ENCODE measurements at places on chromosomes 13 and 19.

DNA sequence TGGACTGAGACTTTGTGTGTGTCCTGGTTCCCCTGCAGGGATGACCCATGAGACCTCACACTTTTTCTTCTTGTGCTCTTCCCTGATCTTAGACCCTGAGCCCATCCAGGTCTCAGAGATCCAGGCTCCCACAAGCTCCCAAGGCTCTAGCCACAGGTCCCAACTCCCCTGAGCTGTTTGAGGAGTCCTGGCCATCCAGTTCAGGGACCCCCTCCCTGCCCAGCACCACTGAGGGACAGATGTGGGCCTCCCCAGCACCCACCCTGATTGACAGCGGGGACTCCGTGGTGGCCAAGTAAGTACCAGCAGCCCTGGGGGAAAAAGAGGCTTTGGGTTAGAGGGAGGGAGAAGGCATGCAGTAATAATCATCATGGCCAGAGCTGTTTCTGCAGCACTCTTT is 1.7 kb downstream of the PROSER3 start:
- DNase-seq, result no peak

GRCh38 chr19:29622166-29623070 is 16.3 kb downstream of the POP4 start:
- no peak for DNase-seq

GRCh38 chr13:51816604-51817249 is 12.8 kb upstream of the DHRS12 start:
- no peak for DNase-seq

- DNase-seq, result no peak
These were observed 22.8 kb downstream of the COL4A2 start for GRCh38 chr13:110329798-110330461.

DNA sequence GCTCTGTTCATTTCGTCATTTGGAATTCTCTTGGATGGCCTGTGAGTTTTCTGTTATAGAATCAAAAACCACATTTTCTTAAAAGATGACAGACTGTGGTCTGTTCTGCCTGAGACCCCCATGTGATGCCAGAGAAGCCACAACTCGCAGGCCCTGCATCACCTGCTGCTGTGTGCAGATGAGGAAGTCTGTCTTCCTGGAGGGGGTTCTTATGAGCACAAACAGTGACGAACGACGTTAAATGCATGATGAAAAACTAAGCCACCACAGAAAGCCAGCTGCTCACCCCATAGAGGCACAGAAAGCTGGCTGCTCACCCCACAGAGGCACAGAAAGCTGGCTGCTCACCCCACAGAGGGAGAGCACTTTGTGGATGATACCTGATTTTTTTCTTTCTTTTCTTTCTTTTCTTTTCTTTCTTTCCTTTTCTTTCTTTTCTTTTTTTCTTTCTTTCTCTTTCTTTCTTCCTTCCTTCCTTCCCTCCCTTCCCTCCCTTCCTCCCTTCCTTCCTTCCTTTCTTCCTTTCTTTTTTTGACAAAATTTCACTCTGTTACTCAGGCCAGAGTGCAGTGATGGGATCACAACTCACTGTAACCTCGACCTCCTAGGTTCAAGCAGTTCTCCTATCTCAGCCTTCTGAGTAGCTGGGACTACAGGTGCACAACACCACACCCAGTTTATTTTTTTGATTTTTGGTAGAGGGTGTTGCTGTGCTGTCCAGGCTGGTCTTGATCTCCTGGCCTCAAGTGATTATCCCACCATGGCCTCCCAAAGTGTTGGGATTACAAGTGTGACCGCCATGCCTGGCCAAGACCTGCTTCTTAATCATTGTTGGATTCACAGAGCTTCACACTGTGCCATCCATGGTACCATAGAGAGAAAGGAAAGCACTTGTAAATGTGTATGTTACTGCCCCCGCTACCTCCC is 1191.4 kb downstream of the UQCRFS1 start:
- DNase-seq, result no peak

- DNase-seq, result no peak
These were observed 2.3 kb downstream of the SLC46A3 start for GRCh38 chr13:28716511-28716910.

DNA sequence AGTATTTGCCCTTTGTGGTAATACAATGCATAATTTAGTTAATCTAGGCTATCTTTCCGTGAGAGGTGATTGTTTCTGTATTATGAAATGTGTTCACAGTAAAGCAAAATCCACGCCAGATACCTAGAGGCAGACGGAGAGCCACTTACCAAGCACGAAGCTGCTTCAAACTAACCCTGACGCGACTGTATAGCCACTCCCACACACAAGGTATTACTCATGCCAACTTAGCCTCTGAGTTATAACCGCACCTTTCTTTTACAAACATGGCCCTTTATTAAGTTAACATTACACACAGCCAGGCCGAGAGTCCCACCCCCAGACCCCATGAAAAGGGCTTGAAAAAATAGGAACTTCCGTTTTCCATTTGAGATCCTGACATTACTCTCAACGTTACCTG is 185.7 kb downstream of the ABCC4 start:
- DNase-seq, result no peak

DNA sequence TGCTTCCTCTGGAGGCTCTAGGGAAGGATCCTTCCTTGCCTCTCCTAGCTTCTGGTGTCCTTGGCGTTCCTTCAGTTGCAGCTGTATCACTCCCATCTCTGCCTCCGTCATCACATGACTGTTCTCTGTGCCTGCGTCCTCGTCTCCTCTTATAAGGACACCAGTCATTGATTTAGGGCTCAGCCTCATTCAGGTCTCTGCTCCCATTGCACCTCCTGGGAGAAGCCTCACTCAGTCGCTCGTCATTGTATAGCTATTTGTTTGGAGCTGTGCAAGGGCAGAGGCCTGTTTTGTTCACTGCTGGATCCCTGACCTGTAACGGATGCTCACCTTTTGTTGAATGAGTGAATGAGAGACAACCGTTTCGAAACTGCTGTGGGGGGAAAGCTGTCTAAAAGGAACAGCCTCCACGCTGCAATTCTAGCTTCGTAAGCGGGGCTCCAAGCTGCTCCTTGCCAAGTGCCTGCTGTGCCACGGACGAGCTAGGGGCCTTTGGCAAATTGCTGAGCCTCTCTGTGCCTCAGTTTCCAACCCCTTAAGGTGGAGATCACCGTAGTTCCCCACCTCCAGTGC is 17.2 kb downstream of the BRSK1 start:
- DNase-seq, result no peak

- DNase-seq, result no peak
These were observed 12.9 kb upstream of the LENG8 start for GRCh38 chr19:54436031-54436523.

- no peak for DNase-seq
These were observed 1444.1 kb downstream of the SLITRK5 start for GRCh38 chr13:89115307-89115706.

GRCh38 chr13:107252428-107252827 is 684.5 kb upstream of the ARGLU1 start:
- DNase-seq, result no peak

DNA sequence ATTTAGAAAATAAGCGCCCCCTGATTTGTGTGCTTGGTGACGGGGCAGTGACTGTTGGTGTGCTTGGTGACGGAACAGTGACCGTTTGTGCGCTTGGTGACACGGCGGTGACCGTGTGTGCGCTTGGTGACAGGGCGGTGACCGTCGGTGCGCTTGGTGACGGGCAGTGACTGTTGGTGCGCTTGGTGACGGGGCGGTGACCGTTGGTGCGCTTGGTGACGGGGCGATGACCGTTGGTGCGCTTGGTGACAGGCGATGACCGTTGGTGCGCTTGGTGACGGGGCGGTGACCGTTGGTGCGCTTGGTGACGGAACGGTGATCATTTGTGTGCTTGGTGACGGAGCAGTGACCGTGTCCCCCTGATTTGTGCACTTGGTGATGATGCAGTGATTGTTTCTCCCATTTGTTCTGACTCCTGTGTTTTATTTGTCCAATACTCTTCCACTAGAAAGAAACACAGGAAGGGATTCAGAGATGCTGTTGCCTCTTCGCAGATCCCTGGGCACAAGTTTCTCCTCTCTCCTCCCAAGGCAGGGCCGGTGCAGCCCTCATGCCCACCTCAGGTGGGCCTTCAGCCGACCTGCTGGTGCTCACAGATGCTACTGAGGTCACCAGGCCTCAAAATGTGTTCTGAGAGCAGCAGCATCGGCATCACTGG is 128.3 kb downstream of the ATP11A start:
- DNase-seq, result no peak

GRCh38 chr13:112802802-112803195 is 113.0 kb downstream of the ATP11A start:
- no peak for DNase-seq

DNA sequence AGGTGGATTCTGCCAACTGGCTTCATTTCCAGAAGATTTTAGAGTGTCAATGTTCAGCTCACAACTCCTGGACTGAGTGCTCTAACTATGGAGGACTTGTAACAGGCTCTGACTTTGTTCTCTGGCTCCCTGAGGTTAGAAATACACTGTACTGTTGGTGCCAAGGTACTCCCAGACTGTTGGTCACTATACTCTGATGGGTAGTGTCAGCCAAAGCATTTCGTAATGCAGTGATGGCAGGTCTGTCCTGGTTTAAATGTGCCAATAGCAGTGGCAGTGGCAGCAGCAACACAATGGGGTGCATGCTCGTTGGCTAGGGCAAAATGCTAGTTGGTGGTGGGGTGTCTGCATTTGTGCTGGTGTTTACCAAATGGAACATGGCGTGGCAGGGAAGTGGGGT is 472.2 kb downstream of the TDRD3 start:
- no peak for DNase-seq

DNA sequence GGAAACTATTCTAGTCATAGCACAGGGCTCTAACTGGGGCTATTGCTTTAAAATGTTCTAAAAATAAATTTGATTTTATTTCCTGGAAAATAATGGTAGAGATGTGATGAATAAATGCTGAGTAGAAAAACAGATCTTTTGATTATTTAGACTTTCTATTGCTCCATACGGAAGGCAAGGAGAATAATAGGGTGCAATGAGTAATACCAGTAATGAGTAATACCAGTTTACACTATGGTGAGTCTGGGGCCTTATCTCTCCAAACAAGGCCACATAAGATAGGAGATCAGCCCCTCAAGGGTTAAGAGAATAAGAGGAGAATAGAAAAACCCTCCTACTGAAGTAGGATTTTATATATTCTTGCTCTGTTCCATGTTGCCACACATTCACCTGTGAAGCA is 390.4 kb downstream of the KLF5 start:
- no peak for DNase-seq

DNA sequence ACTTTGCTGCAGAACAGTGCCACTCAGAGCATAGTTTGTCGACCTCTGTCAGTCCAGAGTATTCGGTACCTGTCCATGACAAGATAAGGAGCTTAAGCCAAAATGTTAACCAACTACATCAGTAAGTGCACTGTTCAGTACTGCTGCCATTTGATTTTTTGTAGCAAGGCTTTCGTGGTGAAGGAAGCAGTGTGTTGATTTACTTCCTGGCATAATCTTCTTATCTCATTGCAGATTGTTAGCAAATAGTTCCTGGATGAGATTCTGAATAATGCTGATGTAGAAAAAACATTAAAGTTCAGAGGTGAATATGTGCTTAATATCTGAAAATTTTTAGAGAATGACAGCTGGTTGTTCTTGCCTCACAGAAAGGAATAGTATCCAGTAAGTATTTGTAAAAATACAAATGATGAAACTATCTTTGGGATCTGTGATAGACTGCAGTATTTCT is 85.7 kb downstream of the LRRC63 start:
- DNase-seq, result no peak

DNA sequence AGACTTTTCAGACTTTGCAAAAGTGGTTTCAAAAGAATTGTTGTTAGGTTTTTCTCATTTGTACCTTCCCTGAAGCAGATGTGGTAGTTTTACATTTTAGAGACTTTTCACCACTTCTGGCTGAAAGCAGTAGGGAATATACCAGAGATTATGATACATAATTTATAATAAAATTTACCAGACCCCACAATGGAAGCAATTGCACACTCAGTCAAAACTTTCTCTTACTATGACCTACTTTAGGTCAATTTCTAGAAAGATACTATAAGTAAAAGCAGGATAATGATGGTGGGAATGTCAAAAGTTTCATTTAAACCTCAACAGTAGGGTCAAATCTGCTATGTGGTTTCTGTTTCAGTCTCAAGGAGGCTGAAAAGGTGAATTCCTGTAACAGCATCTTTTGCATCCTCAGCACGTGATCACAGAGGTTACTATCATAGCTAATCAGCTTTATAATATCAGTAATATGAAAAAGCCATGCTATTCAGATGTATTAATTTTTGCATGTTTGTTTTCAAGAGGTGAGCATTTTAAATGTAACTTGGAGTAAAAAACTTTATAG is 26.9 kb downstream of the PCCA start:
- no peak for DNase-seq

DNA sequence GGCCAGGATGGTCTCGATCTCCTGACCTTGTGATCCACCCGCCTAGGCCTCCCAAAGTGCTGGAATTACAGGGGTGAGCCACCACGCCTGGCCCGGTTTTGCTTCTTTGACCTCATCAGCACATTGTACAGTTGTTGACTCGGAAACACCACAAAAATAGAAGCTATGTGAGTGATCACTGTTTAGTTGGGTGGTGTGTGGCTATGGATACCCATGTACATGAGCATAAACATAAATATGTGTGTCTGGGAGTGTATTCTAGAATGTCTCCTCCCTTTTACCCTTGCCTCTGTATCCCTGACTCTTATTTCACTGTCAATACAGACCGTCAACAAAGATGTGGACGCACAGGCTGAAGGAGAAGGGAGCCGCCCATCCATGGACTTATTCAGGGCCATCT is 14.4 kb upstream of the WDR88 start:
- no peak for DNase-seq

DNA sequence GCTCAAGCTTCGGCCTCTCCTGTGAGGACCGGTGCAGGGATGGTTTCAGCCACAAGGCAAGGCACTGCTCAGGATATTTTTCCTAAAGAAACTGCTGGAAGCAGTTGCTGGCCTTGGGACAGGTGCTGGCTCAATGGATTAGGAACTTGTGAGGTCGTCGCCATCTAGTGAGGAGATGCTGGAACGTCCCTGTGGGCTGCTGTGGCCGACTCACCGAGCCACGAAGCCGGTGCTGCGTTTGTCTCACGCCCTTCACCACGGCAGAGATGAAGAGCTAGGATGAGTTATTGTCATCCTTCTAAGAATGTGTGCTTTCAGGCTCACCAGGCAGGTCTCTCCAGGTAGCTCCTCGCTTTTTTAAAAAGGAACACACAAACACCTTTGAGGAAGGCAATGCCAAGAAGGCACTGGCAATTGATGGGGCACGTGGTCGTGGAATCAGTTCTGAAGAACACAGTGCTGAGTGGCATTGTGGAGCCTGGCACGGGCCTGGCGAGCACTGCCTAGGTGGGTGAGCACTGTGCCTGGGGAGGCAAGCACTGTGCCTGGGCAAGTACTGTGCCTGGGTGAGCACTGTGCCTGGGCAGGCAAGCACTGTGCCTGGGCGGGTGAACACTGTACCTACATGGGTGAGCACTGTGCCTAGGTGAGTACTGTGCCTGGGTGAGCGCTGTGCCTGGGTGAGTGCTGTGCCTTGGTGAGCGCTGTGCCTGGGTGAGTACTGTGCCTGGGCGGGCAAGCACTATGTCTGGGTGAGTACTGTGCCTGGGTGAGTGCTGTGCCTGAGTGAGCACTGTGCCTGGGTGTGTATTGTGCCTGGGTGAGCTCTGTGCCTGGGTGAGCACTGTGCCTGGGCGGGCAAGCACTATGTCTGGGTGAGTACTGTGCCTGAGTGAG is 140.4 kb downstream of the TEX29 start:
- no peak for DNase-seq

GRCh38 chr13:50745542-50746115 is 97.9 kb downstream of the DLEU7 start:
- no peak for DNase-seq
